IMR-90 (cell line): ENCODE measurements at places on chromosomes 2 and 18. TPM values are rescaled to one million over a fixed set of nuclear protein-coding genes. Genes with fewer than 3 reads are reported as not detected.

The LBX2 gene
- total RNA-seq = 0.18 and 0.56 TPM in 2 replicates

The CIB4 gene
- total RNA-seq = not detected in 2 replicates

The ARL4C gene
- 7.7 and 12.5 TPM in 2 replicates for total RNA-seq

The FAM124B gene
- not detected in 2 replicates for total RNA-seq

The TLX2 gene
- total RNA-seq = not detected in 2 replicates

- no peak for DNase-seq
These were observed 214.1 kb downstream of the HDAC4 start for GRCh38 chr2:239186516-239187357.

DNA sequence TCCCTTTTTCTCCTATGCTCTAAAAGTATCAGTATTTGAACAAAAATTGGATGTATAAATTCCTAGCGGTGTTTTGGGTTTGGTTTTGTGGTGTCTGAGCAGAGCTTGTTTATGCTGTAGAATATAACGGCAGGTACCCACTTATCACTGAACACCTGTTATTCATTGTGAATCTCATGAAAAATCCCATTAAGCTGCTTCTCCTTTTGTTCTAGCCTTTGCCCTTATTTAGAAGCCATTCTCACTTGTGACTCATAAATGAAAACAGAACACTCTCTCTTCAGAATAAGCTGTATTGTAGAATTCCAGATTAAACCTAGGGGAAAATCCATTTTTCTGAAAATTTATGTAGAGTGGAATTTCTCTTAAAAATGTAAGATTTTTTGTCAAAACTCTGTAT is 104.0 kb downstream of the PRPF40A start:
- peak; percentile 41 for DNase-seq

DNA sequence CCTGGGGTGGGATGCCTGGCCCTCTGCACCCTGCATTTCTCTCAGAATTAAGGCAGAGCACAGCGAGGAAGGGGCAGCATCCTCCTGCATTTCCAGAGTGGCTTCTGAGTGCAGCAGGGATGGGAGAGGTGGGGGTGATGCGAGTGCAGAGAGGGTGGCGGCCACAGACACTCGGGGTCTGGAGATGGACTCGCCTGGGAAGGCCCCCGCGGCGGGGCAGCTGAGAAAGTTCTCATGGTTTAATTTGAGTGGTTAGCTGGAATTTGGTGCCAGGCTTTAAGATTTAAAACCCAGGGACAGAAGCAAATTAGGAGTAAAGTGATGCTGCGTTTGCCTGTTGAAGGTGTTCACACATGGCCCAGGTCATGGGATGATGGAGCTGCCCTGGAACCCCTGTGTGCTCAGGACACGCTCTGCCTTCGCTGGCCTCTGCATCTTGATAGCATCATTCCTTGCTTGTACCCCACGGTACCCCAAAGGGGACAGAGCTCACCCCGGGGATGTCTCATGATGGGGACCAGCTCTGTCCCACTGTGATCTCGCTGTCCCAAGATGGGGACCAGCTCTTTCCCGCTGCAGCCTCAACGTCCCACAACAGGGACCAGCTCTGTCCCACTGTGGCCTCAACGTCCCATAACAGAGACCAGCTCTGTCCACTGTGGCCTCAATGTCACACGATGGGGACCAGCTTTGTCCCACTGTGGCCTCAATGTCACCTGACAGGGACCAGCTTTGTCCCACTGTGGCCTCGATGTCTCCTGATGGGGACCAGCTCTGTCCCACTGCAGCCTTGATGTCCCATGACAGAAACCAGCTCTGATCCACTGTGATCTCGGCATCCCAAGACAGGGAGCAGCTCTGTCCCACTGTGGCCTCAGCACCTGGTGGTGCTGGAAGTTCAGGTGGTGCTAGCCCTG is 27.5 kb downstream of the TMEM18 start:
- no peak for DNase-seq

- no peak for DNase-seq
These were observed 176.7 kb downstream of the MYO1B start for GRCh38 chr2:191421950-191422349.

GRCh38 chr2:145157036-145157675 is 637.2 kb upstream of the ZEB2 start:
- no peak for DNase-seq

GRCh38 chr2:188937228-188938220 is 36.6 kb upstream of the COL3A1 start:
- peak; percentile 71 for DNase-seq

GRCh38 chr2:200444530-200444929 is 65.3 kb downstream of the KCTD18 start:
- DNase-seq = no peak

DNA sequence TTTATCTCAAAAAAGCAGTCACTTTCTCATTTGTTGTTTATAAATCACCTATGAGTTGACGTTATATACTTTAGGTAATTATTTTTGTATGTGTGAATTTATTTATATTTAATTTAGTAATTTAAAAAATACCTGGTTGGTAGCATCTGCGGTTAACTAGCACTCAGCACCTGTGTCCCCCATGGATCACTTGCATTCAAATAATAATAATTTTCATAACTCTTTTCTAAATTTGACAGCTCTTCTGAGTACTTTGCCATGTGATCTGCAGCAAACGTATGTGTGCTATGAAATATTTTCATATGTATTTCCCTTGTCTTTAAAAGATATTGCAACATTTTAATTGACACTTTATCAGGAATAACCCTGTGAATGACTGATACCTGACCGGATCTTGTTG is 88.1 kb downstream of the CMPK2 start:
- no peak for DNase-seq
